Thyroid gland (tissue), 4 donors: ENCODE measurements at places on chromosomes 5 and 9. TPM values are rescaled to one million over a fixed set of nuclear protein-coding genes. Genes with fewer than 3 reads are reported as not detected.
A peak's percentile ranks its signal among the peaks of the same experiment; 100 is the strongest.

- DNase-seq: no peak
These were observed 176.1 kb upstream of the ADAMTS19 start for GRCh38 chr5:129284010-129284409.

DNA sequence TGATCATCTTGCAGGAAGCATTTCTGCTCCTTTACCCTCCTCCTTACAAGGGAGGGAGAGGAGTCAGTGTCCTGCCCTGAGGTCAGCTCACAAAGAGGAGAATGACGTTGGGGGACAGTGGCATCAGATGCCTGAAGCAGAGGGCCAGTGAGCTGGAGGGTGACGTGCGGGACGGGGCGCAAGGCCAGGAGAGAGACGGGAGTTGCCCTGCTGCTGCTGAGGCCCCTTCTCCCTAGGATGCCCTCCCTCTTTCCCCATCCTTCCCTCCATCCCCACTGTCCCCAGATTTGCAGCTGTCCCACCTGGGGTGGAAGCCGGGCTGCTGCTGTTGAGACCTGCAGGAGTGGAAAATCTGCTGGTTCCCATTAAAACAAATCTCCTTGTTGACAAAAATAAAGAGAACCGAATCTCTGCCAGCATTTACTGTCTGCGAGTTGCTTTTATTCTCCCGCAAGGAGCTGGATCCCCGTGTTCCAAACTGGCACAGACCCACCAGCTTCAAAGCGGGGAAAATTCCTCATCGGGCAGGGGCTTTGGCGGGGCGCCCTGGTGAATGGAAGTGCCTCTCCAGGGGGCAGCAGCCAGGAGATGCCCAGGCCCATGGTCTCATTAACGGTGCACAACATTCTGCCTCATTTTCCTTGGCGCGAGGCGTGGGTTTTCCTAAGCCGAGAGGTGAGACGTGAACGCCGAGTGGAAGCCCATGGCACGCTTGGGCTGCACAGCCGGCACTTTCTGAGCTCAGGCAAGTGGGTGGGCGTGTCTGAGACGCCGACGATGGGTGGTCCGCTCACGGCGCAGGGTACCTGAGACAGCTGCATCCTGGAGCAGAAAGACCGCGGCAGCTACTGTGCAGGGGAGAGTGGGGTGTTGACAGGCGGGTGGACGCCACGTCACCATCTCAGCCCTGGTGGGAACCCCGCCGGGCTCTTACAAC is 13.9 kb upstream of the COL5A1 start:
- DNase-seq: no peak

The ADGRV1 gene
- total RNA-seq: 155 TPM

- DNase-seq: no peak
These were observed 378.8 kb upstream of the ZNF608 start for GRCh38 chr5:125125031-125125823.

- no peak for DNase-seq
These were observed 38.2 kb downstream of the CPEB4 start for GRCh38 chr5:173926359-173926758.

DNA sequence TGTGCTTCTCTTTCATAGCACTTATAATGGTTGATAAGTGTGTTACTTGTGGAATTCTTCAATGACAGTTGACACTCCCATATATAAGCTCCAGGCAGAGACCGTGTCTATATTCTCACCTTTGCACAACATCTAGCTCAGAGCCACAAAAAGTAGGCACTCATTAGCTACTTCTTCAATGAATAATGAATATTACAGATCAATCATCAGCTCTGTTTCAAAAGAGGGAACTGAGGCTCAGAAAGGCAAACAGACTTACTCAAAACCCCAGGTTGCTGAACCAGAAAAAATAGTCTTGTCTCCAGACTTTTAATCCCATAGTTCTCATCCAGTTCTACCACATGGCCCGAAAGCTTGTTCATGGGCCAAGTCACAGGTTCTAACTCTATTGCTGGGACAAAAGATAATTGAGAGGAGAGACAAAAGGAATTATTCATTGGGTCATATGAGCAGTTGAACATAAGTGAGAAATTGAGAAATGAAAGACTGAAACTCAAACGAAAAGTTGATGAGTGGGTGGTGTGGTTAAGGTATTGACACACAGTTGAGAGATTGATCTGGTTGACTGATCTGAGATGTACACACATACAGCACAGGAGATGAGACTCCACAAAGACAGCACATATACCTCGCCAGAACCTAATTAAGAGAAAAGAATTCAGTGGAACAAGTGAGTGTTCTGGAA is 381.6 kb downstream of the EFNA5 start:
- no peak for DNase-seq

DNA sequence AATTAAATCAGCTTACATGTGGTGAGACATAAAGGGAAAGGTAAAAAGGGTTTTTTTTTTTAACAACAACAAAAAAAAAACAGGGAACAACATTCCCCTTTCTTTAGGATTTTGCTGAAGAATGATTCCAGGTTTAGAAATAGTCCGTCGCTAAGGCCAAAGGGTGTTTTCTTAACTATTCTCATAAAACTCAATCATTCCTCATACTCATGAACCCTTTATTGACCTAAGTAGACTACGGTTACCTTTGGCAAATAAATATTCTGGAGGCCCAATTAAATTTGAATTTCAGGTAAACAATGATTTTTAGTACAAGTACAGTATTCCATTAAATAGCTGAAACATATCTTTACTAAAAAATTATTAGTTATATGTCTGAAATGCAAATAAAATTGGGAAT is 55.6 kb upstream of the CCNG1 start:
- DNase-seq: no peak

GRCh38 chr9:1712861-1713450 is 302.2 kb upstream of the SMARCA2 start:
- no peak for DNase-seq

The CARD19 gene
- total RNA-seq: 61.8 TPM

- DNase-seq: no peak
These were observed 36.7 kb downstream of the FBXO4 start for GRCh38 chr5:41961736-41962135.

DNA sequence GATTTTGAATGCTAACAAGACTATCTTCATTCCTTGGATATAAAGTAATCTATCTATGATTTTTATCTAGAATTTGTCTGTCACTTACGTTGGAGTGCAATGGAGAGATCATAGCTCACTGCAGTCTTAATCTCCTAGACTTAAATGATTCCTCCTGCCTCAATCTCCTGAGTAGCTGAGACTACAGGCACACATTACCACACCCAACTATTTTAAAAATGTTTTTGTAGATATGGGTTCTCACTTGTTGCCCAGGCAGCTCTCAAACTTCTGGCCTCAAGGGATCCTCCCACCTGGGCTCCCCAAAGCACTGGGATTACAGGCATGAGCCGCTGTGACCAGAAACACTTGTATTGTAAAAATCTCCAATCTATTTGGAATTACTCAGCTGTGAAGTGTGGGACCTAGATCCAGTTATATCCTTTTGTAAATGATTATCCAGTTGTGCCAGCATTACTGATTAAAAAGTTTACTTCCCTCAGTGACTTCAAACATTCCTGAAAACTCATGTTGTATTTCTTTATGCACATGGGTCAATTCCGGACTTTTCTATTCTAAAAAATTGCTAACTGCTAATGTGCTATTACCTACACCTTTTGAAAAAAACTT is 1793.8 kb upstream of the WWC1 start:
- DNase-seq: no peak

GRCh38 chr9:90813523-90813922 is 11.9 kb downstream of the SYK start:
- no peak for DNase-seq

DNA sequence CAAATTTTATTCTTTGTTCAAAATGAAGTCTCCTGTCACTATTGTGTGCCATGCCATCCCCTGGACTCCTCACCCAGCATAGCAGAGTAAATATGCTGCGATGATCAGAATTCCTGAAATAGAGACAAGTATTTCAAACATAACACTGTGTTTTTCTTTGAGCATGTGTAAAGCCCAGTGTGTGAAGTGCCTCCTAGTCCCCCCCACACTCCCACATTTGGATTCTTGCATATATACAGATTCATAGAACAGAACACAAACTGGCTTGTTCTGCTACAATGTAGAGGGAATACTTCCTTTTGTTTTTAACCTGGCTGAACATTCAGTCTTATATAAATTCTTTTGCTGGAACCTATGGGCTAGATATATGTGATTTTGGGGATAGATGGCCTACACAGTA is 84.9 kb downstream of the NUDT12 start:
- no peak for DNase-seq

- DNase-seq: no peak
These were observed 9.5 kb downstream of the MTRR start for GRCh38 chr5:7878381-7878873.

DNA sequence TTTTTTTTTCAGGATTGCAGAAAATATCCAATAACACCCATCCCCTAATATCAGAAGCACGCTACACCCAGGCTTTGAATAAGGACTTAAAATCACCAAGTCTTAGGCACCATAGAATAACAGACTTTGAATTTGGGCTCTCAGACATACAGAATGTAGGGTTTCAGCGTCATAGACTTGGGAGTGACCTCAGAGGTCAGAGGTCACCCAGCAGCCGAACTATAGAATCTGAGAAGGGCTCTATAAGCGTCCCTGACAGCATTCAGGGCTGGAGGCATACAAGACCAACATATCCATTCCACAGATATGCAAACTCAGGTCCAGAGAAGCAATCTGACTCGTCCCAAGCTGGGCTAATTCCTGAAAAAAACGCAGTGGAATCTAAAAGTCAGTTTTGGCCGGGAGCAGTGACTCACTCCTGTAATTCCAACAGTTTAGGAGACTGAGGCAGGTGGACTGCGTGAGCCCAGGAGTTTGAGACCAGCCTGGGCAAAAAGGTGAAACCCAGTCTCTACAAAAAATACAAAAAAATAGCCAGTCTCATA is 34.7 kb downstream of the SLC6A7 start:
- no peak for DNase-seq

The ADAMTSL2 gene
- total RNA-seq: 2.4 TPM

DNA sequence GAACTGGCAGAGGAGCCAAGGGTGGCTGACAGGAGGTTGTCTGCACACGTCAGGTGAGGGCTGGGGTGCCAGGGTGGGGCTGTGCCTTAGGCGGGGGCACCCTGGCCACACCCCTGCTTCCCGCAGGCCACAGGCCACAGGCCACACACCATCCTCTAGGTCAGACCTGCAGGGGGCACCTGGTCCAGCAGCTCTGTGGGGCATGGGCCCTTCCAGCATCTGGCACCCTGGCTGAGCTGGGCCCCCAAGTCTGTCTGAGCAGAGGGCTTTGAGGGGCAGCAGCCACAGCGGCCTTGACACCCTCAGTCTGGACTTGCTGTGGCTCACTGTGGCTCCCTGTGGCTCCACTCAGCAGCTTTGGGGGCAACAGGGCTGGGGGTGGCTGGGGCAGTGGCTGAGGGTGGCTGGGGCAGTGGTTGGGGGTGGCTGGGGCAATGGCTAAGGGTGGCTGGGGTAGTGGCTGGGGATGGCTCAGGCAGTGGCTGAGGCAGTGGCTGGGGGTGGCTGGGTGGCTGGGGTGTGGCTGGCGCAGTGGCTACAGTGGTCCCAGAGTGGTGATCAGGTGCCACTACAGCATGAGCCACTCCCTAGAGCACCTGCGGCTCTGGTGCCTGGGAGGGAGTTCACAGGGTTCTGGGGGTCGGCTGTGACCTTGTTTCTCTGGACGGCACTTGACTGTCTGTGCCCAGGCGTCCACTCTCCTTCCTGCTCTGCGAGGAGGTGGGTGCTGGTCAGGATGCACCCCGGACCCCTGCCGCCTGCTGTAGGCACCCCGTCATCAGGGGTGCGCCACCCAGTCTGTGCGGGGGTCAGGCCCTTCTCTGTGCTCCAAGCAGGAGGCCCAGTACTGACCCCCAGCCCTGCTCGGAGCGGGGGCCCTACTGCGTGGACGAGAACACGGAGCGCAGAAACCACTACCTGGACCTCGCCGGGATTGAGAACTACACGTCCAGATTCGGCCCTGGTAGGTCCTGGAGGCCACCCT is 27.1 kb downstream of the NKD2 start:
- no peak for DNase-seq

GRCh38 chr5:133453831-133454230 is 158.5 kb downstream of the FSTL4 start:
- DNase-seq: no peak

DNA sequence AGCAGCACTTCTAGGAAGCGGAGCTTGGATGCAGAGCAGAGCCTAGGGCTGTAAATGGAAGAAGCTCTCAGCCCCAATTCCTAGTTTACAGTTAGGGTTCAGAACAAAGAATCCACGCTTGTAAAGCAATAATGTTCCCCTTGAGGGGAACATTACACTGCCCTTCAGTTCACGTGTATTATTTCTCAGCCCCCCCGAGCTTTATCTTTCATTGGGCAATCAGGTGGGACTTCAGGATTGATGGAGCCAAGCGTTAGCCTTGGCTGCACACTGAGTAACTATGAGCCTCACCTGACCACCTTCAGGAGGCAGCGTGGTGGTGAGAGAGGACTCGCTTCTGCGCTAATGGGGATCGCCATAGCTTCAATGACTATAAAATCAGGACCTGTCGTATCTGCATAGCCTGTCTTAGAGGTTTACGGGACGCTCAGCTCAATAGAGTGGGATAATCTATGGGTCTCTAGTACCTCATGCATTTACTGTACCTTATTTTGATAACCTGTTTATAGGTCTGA is 157.0 kb upstream of the RASEF start:
- peak; percentile 48 for DNase-seq

- DNase-seq: no peak
These were observed 84.5 kb downstream of the FOXD1 start for GRCh38 chr5:73363911-73364730.

DNA sequence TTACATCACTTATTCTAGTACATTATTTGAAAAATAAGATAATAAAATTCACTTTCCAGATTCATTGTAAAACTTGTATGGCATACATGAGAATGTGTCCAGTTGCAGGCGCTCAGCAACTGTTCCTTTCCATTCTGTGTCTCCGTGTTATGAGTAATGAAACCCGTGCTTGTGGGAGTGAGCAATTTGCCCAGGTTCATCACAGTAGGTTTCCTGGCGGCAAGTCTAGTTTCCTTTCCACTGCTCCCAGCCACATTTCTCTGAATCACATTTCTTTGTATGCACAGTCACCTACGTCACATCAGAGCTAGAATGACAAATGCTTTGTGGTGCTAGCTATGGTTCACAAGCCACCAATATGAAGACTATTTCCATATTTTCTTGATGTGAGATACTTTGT is 39.9 kb downstream of the MOCS2 start:
- DNase-seq: no peak

DNA sequence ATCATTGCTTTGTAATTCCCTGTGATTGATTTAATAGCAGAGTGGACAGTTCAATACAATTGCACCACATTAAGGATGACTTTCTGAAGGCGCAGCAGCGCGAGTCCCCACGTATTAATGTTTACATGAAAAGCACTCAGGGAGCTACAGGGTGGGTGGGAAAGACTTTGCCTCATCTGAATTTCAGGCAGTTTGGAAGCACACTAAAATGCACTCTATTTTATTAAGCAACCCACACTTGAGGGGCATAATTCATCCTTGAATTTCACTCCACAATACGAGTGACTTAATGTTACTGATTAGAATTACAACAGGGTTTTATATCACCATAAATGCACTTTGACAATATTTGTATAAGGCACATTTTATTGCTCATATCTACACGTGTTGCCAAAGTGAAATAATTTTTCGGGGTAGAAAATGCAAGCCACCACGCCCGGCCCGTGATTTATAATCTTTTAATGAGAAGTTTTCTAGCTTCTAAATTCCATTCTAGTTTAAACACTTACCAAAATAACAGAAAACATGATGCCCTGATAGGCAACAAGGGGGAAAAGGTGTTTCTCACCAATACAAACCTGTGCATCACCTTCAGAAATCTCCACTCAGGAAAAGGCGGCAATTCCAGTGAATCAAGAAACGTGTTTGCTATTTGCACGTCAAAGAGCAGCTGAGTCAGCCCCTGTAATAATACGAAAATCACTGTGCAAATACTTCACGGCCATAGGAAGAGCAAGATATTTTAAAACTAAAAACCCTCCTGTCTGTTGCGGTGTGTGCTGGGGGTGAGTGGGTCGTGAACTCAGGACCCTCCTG is 40.5 kb downstream of the IRX4 start:
- DNase-seq: no peak
